CD4-positive, CD25-positive, alpha-beta regulatory T cell (primary cell): ENCODE measurements at places on chromosomes 5 and 9.

- no peak for DNase-seq
Measured at GRCh38 chr9:121218357-121219027, 16.8 kb upstream of the RAB14 start.

DNA sequence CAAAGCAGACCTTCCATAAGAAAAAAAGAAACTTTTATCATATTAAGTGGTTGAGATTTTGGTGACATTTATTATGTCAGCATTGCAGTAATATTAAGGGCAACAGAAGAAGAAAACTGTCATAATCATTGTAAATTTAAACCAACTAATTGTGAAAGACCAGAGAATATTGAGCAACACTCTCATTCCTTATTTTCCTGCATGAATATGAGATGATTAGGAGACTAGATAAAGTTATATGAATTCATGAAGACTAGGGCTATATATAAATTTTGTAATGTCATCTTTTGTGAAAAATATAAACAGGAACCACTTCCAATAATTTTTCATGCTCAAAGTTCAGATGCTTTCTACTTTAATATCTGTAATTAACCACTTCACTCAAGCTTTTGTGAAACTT, 974.5 kb upstream of the CDH10 start:
- DNase-seq = no peak

GRCh38 chr5:127425868-127426267, 91.6 kb upstream of the PRRC1 start:
- no peak for DNase-seq

DNA sequence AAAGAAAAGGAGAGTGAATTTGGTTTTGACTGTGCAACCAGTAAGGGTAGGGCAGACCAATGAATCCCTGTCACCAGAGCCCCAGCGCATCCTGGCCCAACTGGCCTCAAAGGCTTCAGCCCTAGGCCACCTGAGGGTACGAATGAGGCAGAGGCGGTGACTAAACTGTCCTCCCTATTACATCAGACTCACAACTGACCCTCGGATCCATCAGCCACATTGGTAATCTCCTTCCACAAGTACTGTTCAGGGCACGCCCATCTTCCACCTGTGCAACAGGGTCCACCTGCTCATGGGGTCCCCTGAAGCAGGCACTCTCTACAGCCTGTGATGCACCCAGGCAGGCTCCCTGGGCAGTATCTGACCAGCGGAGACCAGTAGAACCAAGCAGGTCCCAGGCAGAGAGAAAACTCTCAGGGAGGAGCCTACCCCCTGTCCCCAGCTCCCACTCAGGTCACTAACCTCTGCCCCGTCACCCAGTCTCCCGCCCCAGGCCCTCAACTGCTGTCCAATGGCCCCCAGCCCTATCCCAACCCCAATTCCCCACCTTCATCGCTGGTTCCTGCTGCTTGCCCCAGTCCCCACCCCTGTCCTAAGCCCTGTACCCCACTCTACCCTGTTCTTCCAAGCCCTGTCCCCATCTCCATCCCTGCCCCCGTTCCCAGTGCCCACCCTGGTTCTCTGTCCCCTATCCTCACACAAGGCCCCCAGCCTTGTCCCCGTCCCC, 904 bp downstream of the EDF1 start:
- no peak for DNase-seq

- DNase-seq = no peak
Measured at GRCh38 chr9:98289614-98290201, 34.3 kb upstream of the TBC1D2 start.

DNA sequence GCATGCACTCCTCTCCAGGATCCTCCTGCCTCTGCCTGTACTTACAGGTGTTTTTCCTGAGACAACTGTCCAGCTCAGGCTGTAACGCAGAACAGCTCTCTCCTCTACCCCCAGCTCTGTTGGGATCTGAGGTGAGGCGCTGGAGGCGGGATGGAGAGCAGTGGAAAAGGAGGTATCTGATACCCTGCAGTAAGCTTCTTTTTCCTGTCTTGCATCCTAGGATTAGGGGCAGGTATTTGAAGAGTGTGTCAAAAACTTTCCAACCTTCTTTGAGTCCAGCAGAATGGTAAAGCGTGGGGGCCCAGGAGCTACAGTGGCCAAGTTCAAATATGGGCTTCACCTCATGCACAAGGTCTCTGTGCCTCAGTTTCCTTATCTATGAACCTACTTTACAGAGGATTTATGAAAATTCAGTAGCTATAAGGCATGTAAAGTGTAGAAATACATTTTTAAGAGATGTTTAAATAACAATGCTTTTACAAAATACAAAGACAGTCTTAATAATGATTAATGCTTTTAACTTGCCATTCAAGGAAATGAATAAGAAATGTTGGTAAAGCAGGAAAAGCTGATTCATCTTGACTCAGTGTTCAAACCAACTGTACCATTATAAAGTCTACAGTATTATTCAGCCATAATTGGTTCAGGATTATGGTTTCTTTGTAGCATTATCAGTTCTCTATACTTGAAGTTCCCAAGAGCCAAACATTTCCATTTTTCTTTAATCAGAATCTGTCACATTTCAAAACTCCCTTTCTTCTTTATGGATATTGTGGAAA, 26.1 kb downstream of the MAP1B start:
- DNase-seq = no peak

- DNase-seq = no peak
Measured at GRCh38 chr5:42854795-42855194, 43.1 kb upstream of the SELENOP start.
